ENCODE measurements at places on chromosomes 1 and 21.
A peak's percentile ranks its signal among the peaks of the same experiment; 100 is the strongest.

GRCh38 chr1:235913311-235913710, 46.6 kb upstream of the LYST start:
- no peaks in the 10 kb centered on the region for H3K36me3 ChIP-seq
- H3K4me3 ChIP-seq = no peak overlapping the region
- H3K27me3 ChIP-seq = no peaks in the 10 kb centered on the region

DNA sequence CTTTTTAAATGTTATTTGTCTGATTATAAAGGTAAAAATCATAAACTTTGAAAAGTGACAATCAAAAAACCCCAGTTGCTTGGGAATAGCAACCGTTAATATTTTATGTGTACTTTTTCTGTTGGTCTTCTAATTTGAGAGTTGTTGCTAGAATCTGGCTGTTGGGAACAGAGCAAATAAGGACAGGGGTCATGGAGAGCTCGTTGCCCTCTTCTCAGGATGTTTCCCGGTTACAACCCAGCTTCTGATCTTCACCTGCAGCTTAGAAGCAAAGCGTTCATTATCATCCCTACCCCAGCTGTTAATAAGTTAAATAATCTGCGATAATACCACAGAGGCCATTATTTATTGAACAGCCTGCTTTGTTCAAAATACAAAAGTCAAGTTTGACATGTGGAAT, 22.1 kb upstream of the NFASC start:
- no peaks in the 10 kb centered on the region for H3K36me3 ChIP-seq
- DNase-seq = no peak
- H3K4me3 ChIP-seq = no peak overlapping the region
- H3K4me1 ChIP-seq = no peaks in the 10 kb centered on the region
- no peaks in the 10 kb centered on the region for H3K27me3 ChIP-seq
- H3K27ac ChIP-seq = no peak overlapping the region

- H3K27me3 ChIP-seq = no peaks in the 10 kb centered on the region
- H3K27ac ChIP-seq = no peak overlapping the region
- no peak for DNase-seq
- H3K4me3 ChIP-seq = no peak overlapping the region
Measured at GRCh38 chr1:52424231-52424636, 19.8 kb downstream of the PRPF38A start.

GRCh38 chr1:248891758-248892157, 14.3 kb upstream of the PGBD2 start:
- no peak overlapping the region for H3K27ac ChIP-seq
- H3K4me1 ChIP-seq = no peaks in the 10 kb centered on the region
- no peak for DNase-seq
- H3K27me3 ChIP-seq = no peaks in the 10 kb centered on the region

DNA sequence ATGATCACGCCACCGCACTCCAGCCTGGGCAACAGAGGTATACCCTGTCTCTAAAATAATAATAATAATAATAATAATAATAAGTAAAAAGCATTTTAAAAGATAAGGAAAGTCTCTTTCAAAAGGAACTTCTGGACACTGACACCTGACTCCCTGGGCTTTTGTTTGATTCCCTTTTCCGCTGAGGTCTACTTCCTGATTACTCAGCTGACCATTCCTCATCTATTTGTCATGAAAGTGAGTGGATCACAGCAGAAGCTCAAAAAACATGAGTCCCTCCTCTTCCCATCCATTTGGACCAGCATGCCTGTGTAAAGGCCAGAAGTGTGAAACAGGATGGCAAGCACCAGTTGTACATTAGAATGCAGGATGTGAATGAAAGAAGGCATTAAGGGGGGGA, 61.1 kb upstream of the FBXO28 start:
- no peaks in the 10 kb centered on the region for H3K36me3 ChIP-seq
- DNase-seq = no peak
- no peak overlapping the region for H3K27ac ChIP-seq
- no peaks in the 10 kb centered on the region for H3K27me3 ChIP-seq
- no peak overlapping the region for H3K4me3 ChIP-seq
- peaks cover 3% of the 10 kb centered on the region for H3K4me1 ChIP-seq

GRCh38 chr1:33030575-33030974, 6.1 kb downstream of the AK2 start:
- H3K36me3 ChIP-seq = no peaks in the 10 kb centered on the region
- DNase-seq = no peak
- H3K27ac ChIP-seq = peak overlapping the region; percentile 20
- no peaks in the 10 kb centered on the region for H3K27me3 ChIP-seq
- H3K4me3 ChIP-seq = no peak overlapping the region
